Skin of body (tissue), 3 donors: ENCODE measurements at places on chromosomes 7 and 10.
A peak's percentile ranks its signal among the peaks of the same experiment; 100 is the strongest.

DNA sequence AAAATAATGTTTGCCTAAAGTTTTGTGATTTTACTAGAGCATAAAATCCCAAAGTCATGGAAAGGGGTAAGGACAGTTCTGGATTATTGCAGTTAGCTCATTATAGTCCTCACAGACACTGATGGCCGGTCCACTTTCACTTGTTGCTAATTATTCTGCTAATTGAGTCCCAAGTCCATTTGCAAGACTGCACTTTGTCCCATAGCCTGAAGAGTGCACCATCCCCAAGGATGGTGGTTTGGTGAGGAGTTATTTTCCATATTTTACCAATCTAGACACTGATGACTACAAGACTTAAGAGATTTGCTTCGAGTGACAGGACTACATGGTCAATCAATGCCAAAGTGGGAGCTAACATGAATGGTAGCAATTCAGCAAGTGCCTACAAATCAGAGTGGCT is 181.8 kb upstream of the CACNA2D1 start:
- DNase-seq = no peak

DNA sequence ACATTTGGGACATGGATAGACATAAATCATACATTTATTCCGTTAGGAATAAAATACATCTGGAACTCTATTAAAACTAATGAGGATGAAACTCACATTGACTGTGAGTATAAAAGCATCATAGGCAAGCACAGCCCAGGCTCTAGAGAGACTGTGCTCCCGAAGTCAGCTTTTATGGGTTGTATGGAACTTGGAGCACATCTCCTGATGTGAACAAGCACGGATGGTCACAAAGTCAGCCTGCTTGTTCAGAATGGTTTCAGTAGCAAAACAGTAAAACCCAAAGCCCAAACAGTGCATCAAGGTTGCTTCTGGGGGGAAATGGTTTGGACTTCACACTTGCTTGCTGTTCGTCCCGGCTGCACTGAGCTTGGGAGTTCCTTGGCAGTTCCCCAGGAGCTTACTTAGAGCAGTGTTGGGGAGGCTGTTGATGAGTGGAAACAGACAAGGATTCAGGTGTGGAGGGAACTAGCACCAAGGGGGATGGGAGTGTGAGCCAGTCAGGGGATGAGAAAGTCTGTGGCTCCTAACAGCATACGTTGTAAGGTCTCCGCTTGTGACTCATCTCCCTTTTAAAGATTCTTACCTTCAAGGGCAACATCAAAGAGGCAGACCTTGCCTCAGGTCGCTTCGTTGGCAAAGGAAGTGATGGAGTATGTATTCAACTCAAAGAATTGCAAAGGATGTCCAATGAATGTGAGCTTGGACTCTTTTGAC is 19.7 kb upstream of the ITGA8 start:
- peak; percentile 75 for DNase-seq

- DNase-seq = no peak
These were observed 58.3 kb downstream of the ARID5B start for GRCh38 chr10:61959814-61960213.

DNA sequence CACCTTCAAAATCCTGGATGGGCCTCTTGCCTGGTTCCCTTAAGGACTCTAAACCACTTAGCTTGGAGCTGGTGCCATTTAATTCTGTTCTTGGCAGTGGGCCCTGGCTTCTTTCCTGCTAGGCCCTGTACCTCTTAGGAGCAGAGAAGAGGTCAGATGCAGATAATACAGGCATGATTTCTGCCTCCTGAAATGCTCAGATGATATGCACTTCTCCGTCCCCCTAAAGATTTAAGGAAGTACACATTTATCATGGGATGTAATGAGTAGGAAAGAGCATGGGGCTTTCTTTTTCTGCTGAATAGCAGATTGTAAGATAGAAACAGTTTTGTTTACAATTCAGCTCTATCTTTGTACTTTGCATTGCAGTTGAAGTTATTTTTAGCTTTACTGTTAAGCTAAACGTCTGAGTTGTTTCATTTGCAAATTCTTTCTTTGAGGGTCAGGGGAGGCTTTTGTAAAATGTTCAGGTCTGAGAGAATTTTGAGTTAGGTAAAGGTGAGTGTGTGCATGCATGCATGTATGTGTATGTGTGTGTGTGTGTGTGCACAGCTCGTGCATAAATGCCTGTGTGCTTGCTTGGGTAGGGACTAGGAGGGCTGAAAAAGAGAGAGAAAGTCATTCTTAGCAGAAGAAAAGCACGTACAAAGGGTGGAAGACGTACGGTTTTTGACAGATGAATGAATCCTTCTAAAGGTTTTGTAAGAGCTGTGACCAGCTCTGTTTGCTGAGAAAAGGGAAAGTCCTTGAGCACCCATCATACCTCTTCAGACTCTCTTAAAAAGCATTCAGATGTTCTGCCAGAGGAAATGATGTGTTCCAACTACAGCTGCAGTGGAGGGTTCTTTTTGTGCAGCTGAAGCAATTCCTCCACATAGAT is 364.2 kb downstream of the AUTS2 start:
- DNase-seq = peak; percentile 2

DNA sequence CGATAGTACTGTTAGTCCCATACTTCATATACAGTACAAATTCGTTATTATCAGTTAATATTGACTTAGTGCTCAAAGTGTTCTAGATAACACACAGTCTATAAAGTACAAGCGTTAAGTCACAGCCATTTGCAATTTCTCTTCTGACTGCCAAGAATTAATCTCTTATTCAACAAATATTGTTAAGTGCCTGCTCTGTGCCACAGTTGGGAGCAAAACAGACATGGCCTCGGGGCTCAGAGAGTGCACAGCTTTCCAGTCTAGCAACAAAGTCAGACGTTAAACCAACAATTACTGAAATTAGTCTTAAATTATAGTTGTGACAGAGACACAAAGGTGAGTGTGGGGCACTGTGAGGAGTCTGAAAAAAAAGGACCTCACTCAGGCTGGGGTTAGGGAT is 113.0 kb upstream of the DPP6 start:
- DNase-seq = no peak

- no peak for DNase-seq
These were observed 2.0 kb downstream of the REPIN1 start for GRCh38 chr7:150370612-150371071.

DNA sequence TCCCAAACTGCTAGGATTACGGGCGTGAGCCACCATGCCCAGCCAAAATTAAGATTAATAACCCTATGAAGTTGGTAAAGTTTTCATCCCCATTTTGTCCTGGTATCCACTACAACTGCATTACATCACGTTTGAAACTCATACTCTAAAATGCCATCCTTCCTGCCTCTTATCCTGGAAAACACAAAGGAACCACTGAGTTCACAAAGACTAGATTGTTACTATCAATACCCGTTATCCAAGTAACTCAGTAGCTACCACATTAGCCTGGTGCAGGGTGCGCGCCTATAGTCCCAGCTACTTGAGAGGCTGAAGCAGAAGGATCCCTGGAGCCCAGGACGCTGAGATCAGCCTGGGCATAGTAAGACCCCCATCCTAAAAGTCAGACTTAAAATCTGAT is 63.5 kb upstream of the ANAPC16 start:
- DNase-seq = no peak

- no peak for DNase-seq
These were observed 116.6 kb downstream of the DOCK4 start for GRCh38 chr7:112089551-112089950.

DNA sequence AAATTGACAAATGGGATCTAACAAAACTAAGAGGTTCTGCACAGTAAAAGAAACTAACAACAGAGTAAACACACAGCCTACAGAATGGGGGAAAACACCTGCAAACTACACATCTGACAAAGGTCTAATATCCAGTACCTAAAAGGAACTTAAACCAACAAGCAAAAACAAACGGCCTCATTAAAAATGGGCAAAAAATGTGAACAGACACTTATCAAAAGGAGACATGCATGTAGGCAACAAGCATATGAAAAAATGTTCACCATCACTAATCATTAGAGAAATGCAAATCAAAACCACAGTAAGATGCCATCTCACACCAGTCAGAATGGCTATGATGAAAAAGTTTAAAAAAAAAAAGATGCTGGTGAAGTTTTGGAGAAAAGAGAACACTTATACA is 197.4 kb downstream of the KBTBD2 start:
- no peak for DNase-seq

DNA sequence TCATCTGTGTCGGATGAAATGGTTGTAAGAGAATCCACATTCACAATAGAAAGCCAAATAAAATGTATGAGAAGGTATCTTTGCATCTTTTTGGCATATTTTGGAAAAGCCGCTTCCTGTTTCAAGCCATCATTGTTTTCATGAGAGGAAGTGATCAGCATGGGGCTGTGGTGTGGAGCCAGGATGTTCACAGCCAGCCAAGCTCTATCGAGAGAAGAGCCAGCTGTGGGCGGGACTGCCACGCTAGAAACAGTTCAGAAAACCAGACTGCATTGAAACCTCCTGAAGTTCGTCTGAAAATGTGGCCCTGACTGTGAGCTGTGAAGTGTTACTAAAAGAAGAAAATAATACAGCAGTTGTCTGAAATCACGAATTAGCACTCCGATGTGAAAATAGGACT is 21.2 kb upstream of the NPS start:
- peak; percentile 65 for DNase-seq

DNA sequence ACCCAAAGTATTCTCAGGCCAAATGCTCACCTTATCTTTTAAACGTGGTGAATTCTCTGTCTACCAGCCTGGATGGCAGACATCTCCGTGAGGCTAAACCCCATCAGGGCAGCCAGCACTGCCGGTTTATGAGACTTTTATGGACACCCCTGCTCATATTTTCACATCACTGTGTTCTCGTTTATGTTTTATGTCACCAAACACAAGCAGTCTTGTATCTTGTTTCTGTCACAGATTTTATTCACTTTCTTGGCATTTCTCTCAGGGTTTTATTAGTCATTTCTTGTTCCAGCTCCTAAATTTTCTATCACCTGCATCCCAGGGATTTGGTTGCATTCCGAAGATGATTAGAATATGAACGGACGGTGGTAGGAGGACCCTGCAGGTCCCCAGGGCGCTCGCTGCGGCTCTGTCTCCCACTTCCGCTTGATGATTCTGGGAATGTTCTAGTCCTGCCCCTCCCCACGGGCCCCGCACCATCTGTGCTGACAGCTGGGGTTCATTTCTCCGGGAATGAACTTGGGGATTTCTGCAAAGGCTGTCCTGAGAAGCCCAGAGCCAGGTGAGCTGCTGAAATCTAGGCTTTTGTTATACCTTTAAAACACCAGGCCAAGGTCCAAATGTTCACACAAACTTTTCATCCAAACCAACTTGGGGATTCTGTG is 217.6 kb downstream of the GFRA1 start:
- no peak for DNase-seq
